ENCODE measurements at places on chromosomes 1 and 21.

GRCh38 chr1:82052563-82052962 is 251.8 kb downstream of the ADGRL2 start:
- no peak for DNase-seq

DNA sequence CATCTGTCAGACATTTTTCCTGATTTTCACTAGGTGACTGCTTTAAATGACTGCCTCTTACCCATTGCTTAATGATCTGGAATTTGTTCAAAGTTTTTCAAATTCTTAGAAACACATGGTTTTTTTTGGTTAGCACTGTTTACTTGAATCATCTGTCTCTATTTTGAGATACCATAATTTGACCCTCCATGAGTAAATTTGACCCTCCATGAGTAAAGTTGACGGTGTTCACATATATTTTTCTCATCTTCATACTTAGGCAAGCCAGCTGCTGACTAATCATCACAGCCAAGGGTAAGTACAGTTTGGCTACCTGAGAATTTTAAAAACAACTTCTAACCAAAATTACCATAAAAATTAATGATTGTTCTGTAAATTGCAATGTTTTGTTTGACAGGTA is 586.5 kb downstream of the PTBP2 start:
- no peak for DNase-seq

DNA sequence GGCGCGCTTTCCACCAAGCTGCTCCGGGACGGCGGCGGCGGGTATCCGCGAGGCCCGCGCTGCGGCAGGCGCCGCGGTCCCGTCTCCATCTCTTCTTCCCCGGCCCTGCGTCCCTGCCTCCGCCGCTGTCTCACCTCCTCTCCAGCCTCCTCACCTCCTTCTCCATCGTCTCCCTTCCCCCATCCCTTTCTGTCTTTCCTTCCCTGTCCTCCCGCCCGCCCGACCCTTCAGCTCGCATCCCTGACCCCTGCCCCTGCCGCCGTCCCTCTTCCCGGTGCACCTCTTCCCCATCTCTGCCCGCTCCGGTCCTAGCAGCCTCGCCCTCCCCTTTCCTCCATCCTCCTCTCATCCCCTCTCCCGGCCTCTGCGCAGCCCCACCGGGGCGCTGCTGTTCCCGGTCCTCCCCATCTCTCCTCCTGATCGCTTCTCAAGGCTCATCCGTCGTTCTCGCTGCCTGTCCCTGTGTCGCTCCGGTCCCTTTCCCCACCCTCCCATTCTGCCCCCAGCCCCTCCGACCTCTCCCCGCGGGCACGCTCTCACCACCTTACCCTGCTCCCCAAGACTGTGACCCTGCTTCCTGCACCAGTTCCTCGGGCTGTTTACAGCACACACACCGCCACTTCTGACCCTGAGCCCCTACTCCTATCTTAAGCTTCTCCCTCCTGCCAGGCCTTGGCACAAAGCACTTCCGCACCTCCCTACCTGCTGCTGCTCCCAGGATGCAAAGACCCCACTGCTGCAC is 760 bp upstream of the NPHP4 start:
- DNase-seq = no peak

GRCh38 chr1:118217141-118217838 is 32.3 kb upstream of the SPAG17 start:
- no peak for DNase-seq

GRCh38 chr1:159188375-159188788 is 16.3 kb upstream of the ACKR1 start:
- no peak for DNase-seq

DNA sequence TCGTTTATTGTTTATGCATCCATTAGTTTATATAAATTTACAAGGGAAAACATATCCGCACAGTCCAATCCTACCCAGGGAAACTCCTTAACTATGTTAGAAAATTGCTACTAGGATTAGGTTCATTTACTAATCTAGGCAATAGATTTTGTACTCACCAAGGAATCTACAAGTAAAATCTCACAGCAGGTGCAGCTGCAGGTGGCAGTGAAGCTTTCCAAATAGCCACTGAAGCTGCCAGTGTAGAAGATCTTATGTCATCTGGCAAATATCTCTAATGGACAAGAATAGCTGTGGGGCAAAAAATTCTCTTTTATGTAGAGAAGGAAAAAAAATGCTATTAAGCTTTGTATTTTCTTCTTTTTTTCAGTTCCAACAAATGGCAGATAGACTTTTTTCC is 963.4 kb upstream of the ADGRL4 start:
- DNase-seq = no peak

DNA sequence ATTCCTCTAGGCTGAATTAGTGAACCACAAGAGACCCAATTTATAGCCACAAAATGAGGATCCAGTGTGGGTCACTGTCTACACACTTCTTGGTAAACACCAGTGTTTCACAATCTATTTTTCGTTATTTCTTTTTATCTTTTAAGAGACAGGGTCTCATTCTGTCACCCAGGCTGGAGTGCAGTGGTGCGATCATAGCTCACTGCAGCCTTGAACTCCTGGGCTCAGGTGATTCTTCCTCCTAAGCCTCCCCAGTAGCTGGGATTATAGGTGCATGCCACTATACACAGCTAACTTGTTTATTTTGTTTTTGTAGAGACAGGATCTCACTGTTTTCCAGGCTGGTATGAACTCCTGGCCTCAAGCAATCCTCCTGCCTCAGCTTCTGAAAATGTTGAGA is 29.3 kb upstream of the SLC45A3 start:
- DNase-seq = no peak

DNA sequence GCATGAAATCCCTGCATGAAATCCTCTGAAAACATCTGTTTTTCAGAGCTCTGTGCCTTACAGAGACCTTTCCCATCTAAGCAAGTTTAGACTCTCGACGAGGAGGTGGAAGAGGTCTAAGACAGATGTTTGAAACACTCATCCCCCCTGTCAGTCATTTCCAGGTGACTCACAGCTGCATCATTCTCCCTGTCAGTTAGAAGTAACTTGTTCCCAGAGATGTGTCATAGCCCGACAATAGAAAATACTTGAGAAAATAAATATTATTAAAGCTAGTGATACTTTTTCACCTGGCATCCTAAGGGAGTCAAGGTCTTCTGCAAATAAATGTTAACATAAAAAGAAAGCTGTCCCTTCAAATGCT is 41.6 kb upstream of the SEC16B start:
- DNase-seq = no peak

GRCh38 chr1:147723691-147724323 is 36.6 kb downstream of the GJA5 start:
- DNase-seq = no peak

- DNase-seq = no peak
Observed at GRCh38 chr1:13790290-13791030, 90.5 kb downstream of the PRDM2 start.

GRCh38 chr1:211524521-211524920 is 32.6 kb upstream of the RD3 start:
- DNase-seq = no peak

DNA sequence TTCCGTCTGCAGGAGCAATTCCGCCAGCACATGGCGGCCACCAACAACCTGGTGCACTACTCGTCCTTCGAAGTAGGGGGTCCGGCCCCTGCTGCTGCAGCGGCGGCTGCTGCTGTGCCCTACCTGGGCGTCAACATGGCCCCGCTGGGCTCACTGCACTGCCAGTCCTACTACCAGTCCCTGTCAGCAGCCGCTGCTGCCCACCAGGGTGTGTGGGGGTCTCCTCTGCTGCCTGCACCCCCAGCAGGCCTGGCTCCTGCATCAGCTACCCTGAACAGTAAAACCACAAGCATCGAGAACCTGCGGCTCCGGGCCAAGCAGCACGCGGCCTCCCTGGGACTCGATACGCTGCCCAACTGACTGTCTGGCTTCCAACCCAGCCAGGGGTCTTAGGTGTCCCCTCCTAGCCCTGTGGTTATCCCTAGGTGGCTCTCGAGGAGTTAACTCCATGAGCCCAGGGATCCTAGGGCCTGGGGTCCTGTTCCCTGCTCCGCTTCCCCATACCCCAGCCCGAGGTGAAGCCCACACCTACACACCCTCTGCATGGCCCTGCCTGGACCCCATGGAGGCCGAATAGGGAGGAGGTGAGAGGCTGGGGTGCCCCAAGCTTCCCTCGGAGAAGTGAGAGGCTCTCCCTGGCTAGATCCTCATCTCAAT is 22.6 kb downstream of the DMBX1 start:
- DNase-seq = no peak

DNA sequence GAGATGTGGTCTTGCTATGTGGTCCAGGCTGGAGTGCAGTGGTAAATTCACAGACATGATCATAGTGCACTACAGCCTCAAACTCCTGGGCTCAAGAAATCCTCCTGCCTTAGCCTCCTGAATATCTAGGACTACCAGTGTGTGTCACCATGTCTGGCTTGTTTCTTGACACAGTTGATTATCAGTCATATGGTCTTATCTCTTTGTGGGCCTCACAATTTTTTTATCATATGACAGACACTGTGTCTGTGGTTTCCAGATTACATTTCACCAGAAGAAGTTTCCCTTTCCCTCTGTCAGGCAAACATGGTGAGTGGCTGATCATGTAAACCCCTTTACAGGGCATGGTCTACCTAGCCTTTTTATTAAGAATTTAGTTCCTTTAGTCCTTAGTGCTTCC is 96.1 kb downstream of the HFM1 start:
- no peak for DNase-seq

GRCh38 chr1:27626031-27626935 is 8.7 kb downstream of the FGR start:
- no peak for DNase-seq

DNA sequence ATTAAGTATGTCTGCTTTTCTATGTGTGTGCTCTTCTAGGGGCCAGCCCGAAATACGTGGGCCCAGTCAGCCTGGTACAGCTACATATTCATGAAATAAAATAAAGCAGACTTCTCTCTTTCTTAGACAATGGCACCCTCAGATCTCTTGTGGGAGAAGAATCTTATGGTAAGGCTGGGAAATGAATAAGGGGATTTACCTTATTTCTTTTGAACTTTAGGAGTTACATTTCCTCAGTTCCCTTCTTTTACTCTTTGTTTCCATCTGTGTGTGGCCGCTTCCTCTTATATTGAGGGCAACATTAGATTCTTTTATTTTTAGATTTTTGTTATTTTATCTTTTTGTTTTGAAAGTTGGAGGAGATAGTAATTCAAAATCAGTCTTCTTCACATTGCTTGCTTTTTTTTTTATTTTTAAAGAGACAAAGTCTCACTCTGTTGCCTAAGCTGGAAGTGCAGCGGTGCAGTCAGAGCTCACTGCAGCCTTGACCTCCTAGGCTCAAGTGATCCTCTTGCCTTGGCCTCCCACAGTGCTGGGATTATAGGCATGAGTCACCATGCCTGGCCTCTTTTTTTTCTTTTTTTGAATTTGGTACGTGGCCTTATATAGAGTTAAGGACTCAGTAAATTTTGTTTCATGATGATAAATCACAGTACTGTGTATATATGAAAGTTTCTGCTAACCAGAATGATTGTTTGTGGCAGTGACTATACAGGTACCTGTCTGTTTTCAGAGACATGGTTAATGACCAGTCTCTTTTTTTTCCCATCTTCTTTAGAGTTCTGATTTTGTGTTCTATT is 9.1 kb downstream of the LAMC1 start:
- no peak for DNase-seq

GRCh38 chr1:160118928-160119327 is 3.4 kb downstream of the ATP1A2 start:
- DNase-seq = no peak

- peak; percentile 50 for DNase-seq
Observed at GRCh38 chr1:112718691-112719418, 3.7 kb upstream of the PPM1J start.

DNA sequence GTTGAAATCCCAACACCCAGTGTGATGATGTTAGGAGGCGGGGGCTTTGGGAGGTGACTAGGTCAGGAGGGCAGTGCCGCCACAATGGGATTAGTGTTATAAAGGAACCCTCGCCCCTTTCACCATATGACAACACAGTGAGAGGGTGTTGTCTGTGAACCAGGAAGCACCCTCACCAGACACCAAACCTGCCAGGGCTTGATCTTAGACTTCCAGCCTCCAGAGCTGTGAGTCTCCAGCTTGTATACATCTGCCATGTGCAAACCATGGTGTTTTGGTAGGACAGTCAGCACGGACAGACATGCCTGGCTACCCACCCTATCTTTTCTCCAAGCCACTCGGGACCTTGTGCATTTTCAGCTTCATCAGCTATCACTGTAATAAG is 4.0 kb downstream of the TRIM11 start:
- no peak for DNase-seq

DNA sequence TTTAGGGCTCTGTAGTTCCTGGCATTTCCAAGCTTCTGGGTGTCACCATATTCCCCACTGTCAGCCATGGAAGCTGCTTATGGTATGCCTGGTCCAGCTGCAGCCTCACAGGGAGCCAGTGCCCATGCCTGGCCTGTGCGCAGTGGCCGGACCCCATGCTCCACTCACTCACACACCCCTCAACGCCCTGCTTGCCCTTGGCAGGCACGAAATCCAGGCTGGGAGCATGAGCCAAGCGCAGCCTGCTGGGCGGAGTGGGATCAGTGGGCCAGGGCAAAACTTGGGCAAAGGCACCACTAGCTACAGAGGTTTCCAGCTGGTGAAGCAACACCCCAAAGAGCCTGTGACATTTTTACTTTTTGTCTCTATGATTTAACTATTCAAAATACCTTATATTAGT is 520.4 kb downstream of the RWDD3 start:
- DNase-seq = no peak

- no peak for DNase-seq
Observed at GRCh38 chr1:88973520-88974137, 18.8 kb downstream of the KYAT3 start.

DNA sequence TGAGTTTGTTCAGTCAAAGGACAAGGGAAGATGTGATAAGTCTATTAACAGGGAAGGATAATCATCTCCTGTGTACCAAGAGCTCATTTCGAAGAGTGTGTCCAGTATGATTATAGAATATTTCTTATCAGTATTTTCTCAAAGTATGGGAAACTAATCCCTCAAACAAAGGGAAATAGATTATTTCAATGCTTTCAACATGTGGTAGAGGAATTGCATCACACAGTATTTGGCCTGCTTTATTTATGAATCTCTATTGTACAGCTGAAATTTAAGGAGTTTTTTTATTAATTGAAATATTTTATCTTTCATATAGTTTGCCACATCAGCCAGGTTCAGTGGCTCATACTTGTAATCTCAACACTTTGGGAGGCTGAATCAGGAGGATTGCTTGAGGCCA is 151.0 kb downstream of the CLEC20A start:
- DNase-seq = no peak

- no peak for DNase-seq
Observed at GRCh38 chr1:119081700-119082099, 58.8 kb downstream of the WARS2 start.

GRCh38 chr1:159953536-159954515 is at the start of gene SLAMF9:
Gene SLAMF9 (minus strand): TSS chr1:159954237. CDS start chr1:159954137, 100 bp downstream.
- DNase-seq = no peak

- DNase-seq = no peak
Observed at GRCh38 chr1:75132242-75132811, 1.9 kb upstream of the LHX8 start.

GRCh38 chr21:44349847-44350772 is 3.3 kb upstream of the TRPM2 start:
- no peak for DNase-seq

GRCh38 chr21:39666026-39666425 is 53.3 kb downstream of the B3GALT5 start:
- DNase-seq = no peak
